ENCODE measurements at places on chromosomes 13 and 19. TPM values are rescaled to one million over a fixed set of nuclear protein-coding genes. Genes with fewer than 3 reads are reported as not detected.
A peak's percentile ranks its signal among the peaks of the same experiment; 100 is the strongest.

GRCh38 chr19:32471095-32471494, 65.5 kb downstream of the DPY19L3 start:
- H3K4me3 ChIP-seq, result no peak overlapping the region
- H3K27me3 ChIP-seq, result no peaks in the 10 kb centered on the region

DNA sequence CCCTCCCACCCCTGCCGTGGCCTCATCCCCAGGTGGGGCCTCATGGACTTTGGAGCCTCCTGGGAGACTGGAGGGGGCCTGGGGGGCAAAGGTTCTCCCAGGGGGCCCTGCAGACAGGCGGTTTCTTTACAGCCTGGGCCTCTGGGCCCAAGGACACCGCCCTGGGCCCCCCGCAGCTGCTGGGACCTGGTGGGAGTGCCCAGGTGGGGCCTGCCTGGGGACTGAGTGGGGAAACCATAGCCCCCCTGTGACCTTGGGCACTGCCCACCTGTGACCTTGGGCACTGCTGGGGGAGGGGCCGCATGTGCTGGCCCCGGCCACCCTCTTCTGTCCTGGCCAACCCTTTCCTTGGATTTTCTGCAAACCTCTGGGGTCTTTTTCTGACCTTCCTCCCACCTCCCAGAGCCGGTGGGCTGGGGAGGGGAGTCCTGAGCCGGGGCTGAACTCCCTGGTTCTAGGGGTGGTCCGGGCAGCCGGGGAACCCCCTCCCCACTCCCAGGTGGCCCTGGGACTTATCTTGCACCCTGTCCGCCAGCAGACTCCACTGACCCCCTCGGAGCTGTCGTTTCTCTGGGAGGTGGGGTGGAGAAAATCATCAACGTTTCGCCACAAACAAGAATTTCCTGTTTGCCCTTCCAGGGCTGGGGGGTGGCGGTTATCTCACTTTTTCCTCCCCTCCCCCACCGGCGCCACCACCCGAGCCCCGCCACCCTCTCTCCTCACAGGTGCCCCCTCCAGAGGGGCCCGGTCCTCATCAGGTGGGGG, 27.0 kb downstream of the ARID3A start:
- no peaks in the 10 kb centered on the region for H3K4me1 ChIP-seq
- H3K27me3 ChIP-seq, result no peaks in the 10 kb centered on the region
- H3K27ac ChIP-seq, result no peak overlapping the region
- H3K36me3 ChIP-seq, result no peaks in the 10 kb centered on the region

DNA sequence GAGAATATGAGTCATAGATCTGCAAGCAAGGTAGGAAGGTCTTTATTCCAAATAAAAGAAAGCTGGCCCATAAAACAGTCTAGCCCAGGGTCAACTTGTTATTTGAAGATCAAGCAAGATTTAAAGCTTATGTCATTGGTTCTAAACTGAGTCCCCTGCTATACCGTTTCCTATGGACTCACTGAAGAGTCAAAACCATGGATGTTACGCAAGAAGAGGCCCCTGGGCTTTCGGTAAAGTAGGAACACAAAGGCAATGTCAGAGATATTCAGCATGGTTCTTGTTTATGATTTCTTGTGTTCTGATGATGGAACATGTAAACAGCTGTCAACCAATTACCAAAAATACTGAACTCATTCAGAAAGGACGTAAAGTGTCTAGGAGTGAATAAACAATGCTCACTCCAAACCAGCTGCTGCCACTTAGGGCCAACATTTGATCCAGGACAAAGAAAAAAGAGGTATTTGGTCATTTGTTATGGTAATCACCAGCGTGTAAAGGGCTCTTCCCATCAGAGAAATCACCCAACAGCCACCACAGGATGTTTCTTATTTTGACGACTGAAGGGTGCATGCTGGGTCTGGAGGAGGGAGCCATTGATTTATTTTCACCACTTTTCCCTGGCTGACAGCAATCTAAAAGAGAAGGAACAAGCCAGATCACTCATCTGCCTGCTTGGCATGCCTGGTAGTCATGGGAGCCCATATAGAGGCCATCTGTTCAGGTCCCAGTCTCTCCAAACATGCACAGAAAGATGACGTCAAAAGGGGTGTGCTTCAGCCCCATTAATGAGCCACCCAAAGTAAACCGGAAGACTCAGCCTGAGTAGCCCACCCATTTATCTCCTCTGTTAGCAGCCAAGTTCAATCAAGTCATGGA, 68.3 kb downstream of the FGF14 start:
- no peaks in the 10 kb centered on the region for H3K4me1 ChIP-seq
- no peak overlapping the region for H3K4me3 ChIP-seq
- no peaks in the 10 kb centered on the region for H3K36me3 ChIP-seq

DNA sequence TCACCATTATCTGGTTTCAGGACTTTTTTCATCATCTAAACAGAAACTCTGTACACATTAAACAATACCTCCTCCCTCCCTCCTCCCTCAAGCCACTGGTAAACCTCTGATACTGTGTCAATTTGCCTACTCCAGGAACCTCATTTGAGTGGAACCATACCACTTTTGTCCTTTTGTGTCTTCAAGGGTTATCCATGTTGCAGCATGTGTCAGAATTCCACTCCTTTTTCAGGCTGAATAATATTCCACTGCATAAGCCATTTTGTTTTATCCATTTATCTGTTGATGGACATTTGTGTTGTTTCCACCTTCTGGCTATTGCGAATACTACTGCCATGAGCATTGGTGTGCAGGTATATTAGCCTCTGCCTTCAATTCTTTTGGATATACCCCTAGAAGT, 27.5 kb downstream of the TGDS start:
- H3K36me3 ChIP-seq, result peaks cover 22% of the 10 kb centered on the region
- no peaks in the 10 kb centered on the region for H3K27me3 ChIP-seq
- no peaks in the 10 kb centered on the region for H3K4me1 ChIP-seq
- no peak overlapping the region for H3K27ac ChIP-seq
- DNase-seq, result no peak
- no peak overlapping the region for H3K4me3 ChIP-seq

DNA sequence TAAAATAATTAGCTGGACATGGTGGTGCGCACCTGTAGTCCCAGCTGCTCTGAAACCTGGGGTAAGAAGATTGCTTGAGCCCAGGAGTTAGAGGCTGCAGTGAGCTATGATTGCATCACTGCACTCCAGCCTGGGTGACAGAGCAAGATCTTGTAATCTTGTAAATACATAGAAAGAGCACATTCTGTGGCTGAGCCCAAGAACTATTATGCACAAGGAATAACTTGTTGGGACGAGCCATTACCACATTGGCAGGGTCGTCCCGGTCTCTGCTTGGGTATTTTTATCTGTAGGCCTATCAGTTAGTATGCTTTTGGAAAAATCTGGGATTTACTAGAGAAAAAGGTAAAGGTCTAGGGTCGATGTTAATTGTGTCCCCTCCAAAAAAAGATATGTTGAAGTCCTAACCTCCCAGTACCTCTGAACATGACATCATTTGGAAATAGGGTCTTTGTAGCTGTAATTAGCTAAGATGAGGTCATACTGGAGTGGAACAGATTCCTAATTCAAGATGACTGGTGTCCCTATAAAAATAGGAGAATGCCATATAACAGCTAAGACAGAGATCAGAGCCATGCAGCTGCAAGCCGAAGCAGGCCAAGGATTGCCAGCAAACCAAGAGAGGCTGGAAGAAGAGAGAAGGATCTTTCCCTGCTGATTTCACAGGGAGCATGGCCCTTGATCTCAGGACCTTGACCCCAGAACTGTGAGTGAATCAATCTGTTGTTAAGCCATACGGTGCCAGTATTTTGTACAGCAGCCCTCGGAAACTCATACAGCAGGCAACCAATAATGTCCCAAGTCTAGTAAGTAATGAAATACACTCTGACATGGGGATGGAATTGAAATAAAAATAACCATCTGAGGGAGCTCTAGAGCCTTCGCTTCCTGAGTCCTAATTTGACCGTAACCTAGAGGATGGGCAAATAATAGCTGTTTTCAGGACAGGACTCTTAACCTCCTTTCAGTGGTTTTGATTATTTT, 77.0 kb downstream of the TM9SF2 start:
- no peaks in the 10 kb centered on the region for H3K36me3 ChIP-seq
- no peaks in the 10 kb centered on the region for H3K27me3 ChIP-seq
- no peak for DNase-seq
- no peak overlapping the region for H3K27ac ChIP-seq
- no peak overlapping the region for H3K4me3 ChIP-seq

DNA sequence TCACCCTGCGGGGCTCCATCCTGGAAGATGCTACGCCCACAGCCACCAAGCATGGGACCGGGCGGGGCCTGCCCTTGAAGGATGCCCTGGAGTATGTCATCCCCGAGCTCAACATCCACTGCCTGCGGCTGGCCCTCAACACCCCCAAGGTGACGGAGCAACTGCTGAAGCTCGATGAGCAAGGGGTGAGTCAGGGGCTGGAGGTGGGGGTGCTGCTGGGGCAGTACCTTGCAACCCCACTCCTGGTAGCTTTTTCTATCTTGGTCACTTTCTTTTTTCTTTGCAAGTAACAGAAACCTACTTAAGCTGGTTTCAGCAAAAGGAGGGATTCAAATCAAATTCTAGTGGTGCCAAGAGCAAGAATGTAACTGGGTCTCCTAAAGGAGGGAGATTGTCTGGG, 124.1 kb downstream of the DPF1 start:
- H3K4me1 ChIP-seq, result no peaks in the 10 kb centered on the region
- H3K27ac ChIP-seq, result no peak overlapping the region
- DNase-seq, result no peak
- H3K4me3 ChIP-seq, result no peak overlapping the region
- no peaks in the 10 kb centered on the region for H3K27me3 ChIP-seq

DNA sequence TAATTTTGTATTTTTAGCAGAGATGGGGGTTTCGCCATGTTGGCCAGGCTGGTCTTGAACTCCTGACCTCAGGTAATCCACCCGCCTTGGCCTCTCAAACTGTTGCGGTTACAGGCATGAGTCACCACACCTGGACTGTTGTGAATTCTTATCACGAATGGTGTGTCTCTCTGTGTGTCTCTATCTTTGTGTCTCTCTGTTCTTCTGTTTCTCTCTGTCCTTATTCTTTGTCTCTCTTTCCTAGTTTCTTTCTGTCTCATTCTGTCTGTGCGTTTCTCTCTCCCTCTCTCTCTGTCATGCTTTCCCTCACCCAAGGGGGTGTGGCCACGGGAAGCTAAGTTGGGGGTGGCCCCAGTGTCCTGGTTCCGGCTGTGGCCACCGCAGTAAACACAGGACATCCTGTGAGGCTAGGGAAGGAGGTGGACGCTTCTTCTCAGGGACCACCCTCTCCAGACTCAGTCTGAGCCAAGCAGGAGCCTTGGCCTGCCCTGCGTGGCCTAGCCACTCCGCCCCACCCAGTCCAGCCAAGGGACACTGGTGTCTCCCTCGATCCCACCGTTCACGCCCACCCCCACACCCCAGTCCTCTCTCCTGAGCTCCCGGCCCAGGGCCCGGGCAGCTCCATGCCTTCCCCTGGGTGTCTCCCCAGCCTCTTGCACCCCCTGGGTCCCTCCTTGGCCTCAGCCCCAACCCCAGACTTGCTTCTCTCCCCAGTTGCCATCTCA, 3.9 kb upstream of the PRX start:
- H3K4me1 ChIP-seq, result peaks cover 34% of the 10 kb centered on the region
- no peak for DNase-seq
- peaks cover 5% of the 10 kb centered on the region for H3K27me3 ChIP-seq
- H3K27ac ChIP-seq, result peak overlapping the region; percentile 5
- no peak overlapping the region for H3K4me3 ChIP-seq

Gene FREM2
- total RNA-seq, result 0.02 TPM

Gene CYP2S1
- total RNA-seq, result 1.2 TPM

Gene POLR1D
- total RNA-seq, result 156 TPM
